NCI-H1092 treated with DMSO at 0.1 percent for 48 hours (cell line): ENCODE measurements at places on chromosomes 11 and 22.

GRCh38 chr11:16800382-16800781 is 61.9 kb downstream of the C11orf58 start:
- no peak for DNase-seq

- no peak for DNase-seq
Observed at GRCh38 chr11:64206457-64207255, at the start of gene FERMT3. FERMT3 (plus strand) TSS chr11:64206721; CDS start chr11:64207365, 644 bp downstream.

GRCh38 chr11:132123854-132124835 is 753.7 kb downstream of the NTM start:
- no peak for DNase-seq

GRCh38 chr22:30810105-30810504 is 115.4 kb downstream of the OSBP2 start:
- no peak for DNase-seq

- DNase-seq: no peak
Observed at GRCh38 chr11:13698132-13698531, 29.7 kb downstream of the FAR1 start.

DNA sequence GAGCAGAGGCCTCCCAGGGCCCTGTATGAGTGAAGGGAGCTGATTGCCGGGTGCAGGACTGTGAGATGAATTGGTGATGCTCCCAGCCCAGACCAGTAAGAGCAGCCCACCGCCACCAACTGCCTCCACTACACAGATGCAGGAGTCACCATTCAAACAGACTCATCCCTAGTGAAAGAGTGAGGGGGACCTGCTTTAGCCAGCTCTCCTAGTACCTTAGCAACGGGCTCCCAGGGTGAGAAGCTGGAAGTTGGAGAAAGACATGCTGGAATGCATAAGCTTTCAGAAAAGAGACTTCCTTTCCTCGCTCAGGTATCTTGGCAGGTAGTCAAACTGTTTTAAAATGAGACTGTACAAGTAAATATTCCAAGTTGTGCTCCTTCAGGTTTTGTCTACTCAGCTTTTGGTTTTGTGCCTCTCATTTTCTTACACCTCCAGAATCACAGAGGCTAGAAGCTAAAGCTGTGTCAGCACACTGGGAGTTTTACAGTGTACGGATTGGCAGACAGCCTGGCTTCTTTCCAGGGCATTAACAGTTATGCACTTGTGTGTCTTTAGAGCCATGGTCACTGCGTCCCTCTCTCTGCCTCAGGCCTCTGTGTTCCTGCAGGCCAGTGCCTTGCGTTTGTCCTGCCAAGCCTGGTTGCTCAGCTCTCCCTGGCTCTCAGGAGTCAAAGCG is 146.2 kb downstream of the ATXN10 start:
- no peak for DNase-seq

GRCh38 chr11:14418801-14419417 is 59.9 kb upstream of the RRAS2 start:
- DNase-seq: peak; percentile 2

DNA sequence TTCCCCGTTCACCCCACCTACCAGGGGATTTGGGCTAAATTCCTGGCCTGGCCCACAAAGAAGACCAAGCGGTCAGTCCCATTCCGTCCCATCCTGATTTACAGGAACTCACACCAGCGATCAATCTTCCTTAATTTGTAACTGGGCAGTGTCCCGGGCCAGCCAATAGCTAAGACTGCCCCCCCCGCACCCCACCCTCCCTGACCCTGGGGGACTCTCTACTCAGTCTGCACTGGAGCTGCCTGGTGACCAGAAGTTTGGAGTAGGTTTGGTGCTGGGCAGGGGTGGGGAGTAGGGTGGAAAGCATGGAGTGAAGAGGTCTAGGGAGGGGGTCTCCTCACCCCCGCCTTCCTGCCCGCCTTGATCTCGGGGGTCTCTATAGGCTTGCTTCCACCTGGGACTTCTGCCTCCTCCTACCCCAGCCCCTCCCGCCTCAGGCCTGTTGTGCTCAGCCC is at the start of gene SERPING1:
TSS of gene SERPING1 (plus strand) at position 225 of the 455 bp plus-strand sequence. CDS start 586 bp downstream, outside the sequence.
- DNase-seq: no peak

DNA sequence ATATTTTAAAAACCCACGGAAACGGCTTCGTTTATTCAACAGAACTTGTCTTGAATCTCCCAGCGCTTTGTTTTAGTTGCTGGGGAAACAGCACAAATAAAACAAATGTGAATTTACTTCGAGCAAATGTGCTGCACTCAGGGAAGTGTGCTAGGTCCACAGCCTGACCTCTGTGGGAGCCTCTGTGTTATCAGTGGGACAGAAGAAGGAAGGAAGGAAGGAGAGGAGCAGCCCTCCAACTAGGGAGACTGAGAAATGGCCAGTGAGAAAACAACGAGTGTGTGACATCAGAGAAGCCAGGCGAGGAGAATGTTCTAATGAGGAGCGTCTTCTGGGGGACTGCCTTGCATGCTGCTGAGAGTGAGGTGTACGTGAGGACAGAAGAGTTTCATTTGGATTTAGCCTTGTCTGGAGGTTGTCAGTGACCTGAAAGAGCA is 42.7 kb downstream of the PPP6R3 start:
- no peak for DNase-seq

DNA sequence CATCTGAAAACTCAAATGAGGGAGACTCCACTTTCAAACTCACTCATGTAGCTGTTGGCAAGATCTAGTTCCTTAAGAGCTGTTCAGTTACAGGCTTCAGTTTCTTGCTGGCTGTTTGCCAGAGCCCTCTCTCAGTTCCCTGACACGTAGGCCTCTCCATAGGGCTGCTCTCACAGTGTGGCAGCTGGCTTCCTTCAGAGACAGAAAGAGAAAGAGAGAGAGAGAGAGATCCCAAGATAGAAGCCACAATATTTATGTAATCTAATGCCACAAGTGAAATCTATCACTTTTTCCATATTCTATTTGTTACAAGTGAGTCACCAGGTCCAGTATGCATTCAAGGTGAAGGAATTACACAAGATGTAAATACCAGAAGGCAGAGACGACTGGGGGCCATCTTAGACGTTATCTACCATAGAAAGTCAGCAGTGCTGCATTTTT is 168.8 kb downstream of the RCN1 start:
- DNase-seq: no peak

DNA sequence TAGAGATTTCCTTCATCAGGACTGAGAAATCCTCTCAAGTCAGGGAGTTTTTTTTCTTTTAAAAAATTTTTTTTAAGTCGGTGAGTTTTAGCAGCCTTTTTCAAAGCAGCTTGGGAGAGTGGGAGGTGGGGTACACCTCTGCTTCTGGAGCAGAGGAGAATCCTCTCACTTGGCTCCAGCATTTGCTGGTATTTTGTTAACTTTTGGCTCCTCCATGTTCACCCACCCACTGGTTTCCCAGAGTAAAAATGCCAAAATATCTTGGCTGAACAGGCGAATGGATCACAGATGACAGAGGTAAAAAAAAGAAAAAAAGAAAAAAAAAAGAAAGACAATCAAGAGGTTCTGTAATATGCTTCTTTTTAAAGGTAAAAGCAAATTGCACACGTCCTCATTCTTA is 68.0 kb downstream of the GAB2 start:
- DNase-seq: no peak

- DNase-seq: no peak
Observed at GRCh38 chr11:119537306-119538253, 114.6 kb upstream of the THY1 start.

DNA sequence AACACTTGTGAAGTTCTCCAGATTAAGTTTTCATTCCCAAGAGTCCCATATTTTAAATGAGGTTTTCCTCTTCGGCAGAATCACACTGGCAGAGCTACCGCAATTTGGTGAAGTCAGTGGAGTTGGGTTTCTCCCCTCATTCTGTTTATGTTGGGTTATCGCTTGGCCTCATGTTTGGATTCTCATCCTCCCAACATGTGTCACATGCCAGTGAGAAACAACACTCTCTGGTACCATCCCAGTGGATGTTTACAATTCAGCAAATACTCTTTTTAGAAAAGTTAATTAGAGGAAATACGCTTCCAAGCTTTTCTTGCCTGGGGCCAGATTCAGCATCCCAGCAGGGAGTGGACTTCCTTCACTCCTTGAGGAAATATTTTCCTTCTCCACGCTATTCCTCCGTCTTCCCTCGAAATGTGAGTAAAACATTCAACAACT is 2.1 kb downstream of the PAMR1 start:
- no peak for DNase-seq

- no peak for DNase-seq
Observed at GRCh38 chr11:3641701-3642070, at the start of gene ART5. ART5 (minus strand) TSS chr11:3641992; CDS start chr11:3641862, 130 bp downstream.

DNA sequence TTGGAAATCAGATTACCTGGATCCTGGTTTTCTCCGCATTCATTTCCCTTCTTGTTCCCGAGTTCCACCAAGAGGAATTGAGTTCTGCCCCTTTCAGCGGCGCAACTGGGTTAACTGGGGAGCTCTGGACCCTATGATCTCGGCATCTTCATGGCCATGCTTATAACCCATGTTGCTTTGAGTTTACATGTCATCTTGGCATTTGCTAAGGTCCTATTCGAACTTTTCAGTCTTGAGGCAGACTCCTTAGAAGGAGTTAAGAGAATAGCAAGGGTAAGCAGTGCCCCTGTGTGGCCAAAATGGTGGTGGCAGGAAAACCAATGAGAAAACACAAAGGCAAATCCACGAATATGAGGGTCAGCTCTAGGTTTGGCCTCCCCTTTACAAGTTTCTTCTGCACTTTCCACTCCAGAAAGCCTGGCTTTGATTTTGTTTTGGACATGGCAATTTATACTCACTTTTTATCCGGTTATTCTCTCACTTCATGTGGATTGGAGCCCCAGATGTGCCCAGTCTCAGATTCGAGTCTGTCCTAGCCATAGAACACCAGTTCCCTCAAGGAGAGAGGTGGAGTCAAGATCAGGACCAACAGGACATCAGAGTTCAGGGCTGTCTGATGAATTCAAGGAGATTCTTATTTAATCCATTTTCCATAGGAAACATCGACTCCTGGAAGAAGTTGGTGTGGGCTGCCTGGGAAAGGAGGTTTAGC is 55.3 kb upstream of the FBXO3 start:
- peak; percentile 55 for DNase-seq

DNA sequence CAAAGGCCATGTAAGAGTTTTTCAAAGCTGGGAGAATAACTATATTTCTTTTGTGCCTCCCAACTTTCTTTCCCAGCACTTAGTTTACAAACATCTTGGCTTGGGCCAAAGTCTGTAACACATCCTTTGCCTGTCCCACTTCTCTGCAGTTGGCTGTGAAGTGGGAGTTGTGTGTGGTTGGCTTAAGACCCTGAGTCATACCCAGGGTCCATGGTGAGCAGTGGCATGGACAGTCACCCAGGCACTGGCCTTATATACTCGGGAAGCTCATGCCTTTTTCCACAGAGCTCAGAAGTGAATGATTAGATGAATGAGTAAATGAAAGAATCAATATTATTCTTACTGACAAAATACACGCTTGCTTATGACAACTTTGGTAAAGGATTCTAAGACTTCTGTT is 231.4 kb downstream of the BLID start:
- DNase-seq: no peak

- DNase-seq: no peak
Observed at GRCh38 chr11:61087426-61088119, 14.7 kb upstream of the CD5 start.

DNA sequence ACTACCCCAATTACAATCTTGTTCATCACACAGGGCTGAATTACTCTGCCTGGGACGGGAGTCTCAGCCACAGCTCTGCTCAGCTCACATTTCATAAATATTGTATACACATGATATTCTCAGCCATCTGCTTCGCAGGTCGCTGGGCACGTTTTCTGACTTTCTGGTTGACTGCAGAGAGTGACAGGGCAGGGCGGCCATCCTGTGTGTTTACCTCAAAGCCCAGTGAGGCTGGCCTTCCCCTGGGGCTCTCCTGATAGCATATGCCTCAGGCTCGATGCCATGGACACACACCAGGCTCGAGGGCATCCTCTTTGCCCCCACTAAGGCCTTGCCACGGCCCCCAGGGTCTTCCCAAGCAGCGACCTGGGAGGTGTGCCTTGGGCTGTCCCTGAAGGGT is 345.0 kb downstream of the CADM1 start:
- DNase-seq: peak; percentile 24

DNA sequence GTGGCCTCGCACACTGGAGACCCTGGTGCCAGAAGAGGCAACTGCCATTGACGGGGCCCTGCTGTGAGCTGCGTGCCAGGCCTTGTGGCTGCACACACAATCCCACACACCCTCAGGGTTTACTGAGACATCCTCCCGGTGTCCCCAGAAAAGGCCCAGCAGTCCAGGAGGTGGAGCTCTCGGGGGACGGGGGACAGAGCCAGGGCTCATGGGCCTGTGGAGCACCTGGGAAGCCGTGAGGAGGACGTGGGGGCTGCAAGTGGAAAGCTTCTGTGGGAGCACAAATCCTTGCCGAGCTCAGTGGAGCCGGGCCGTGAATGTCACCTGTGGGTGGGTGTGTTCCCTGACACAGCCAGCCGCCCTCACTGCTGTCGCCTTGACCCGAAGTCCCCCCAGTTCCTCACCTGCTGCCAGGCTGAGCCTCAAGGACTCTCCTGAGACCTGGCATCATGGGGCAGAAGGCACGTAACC is 609.7 kb downstream of the TBC1D22A start:
- no peak for DNase-seq

DNA sequence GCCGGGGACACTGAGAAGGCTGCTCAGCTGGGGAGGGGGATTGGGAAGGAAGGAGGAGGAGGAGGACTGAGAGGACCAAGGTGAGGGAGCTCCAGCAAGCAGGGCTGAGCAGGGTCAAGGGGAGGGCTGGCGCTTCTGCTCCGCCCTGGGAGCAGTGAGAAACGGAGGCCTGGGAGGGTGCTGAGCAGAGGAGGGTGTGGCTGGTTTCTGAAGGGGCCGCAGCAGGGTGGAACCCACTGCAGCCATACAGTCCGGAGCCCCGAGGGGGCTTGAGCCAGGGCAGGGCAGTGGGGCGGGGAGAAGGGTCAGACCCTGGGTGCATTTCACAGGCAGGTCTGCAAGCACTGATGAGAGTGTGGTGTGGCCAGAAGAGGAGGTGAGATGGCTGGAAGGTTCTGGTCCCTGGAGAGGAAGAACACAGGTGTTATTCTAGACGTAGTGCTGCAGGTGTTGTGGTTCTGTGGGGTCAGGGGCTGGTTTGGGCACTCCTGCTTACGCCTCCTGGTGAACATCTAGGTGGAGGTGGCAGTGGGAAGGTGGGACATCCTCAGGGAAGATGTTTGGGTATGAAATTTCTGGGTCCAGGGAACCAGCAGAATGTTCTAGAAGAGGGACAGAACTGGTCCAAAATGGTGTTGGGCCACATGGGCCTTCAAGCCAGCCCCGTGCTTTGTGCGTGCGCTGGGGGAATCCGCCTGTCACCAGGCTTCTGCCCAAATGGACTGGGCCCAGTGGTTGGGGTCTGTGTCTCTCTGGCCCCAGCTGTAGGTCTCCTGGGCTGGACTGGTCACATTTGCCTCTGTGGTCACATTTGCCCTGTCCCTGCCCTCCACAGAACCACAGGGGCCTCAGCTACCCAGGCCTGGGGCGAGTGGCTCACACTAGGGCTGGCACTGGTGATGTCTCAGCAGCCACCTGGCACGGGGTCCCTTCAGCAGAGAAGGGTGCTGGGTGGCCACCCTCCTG is 714.7 kb downstream of the BRD1 start:
- DNase-seq: no peak

DNA sequence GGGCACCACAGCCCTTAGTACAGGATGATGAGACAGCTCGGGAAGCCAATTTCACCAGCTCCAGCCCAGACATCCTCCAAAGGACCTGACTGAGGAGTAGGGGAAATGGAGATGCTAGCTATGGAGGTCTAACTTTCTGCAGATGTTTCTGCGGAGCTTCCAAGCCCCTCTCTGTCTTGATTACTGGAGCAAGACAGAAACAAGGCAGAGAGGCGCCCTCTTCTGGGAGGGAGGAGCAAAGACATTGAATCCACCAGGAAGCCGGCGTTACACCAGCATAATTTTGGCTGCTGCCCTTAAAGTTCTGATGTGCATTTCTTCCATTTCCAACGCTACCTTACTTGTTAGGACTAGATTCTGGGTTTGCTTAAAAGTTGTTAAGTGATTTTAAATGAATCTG is 107.3 kb upstream of the HSD17B12 start:
- DNase-seq: peak; percentile 34

- no peak for DNase-seq
Observed at GRCh38 chr22:49024775-49025440, 802.8 kb downstream of the BRD1 start.
